ENCODE measurements at places on chromosomes 1 and 21. TPM values are rescaled to one million over a fixed set of nuclear protein-coding genes. Genes with fewer than 3 reads are reported as not detected.

Gene CFAP74
- 0.16 TPM for total RNA-seq

Gene CFHR3
- total RNA-seq = not detected

Gene SPTA1
- not detected for total RNA-seq

Gene AK2
- total RNA-seq = 206 TPM

Gene OR6K3
- total RNA-seq = not detected

Gene PAQR6
- 1.1 TPM for total RNA-seq

Gene DNALI1
- total RNA-seq = 4.1 TPM

Gene SPATA17
- total RNA-seq = 0.45 TPM

Gene C8A
- total RNA-seq = not detected

Gene TNFRSF1B
- total RNA-seq = 28.1 TPM

Gene CFAP45
- not detected for total RNA-seq

Gene BMP8B
- 4.9 TPM for total RNA-seq

Gene PGBD5
- total RNA-seq = 6.4 TPM

Gene ERVH48-1
- total RNA-seq = not detected

Gene MTOR
- 50.2 TPM for total RNA-seq

Gene MMP23B
- 5.8 TPM for total RNA-seq

Gene SYNC
- total RNA-seq = 6.6 TPM

Gene BRDT
- not detected for total RNA-seq

Gene TMIGD3
- 0.42 TPM for total RNA-seq

Gene DHDDS
- total RNA-seq = 88.5 TPM

Gene ABL2
- total RNA-seq = 12.8 TPM

Gene AP4B1
- total RNA-seq = 19.7 TPM

Gene DCDC2B
- total RNA-seq = not detected

Gene REG4
- 90.2 TPM for total RNA-seq

Gene IGSF21
- 0.40 TPM for total RNA-seq

Gene RCC2
- 121 TPM for total RNA-seq

Gene SH2D1B
- 0.69 TPM for total RNA-seq

Gene ACTA1
- not detected for total RNA-seq

Gene TM2D1
- 31.2 TPM for total RNA-seq

Gene TP73
- total RNA-seq = 0.29 TPM

Gene CFHR4
- not detected for total RNA-seq

Gene FOXO6
- 0.56 TPM for total RNA-seq

Gene EPHB2
- total RNA-seq = 150 TPM

Gene NFASC
- 13.9 TPM for total RNA-seq

Gene SMCP
- total RNA-seq = not detected

Gene NHLH2
- total RNA-seq = not detected

Gene CDK18
- 46.0 TPM for total RNA-seq

Gene GNG12
- total RNA-seq = 131 TPM

Gene LORICRIN
- total RNA-seq = not detected

Gene PBXIP1
- 51.4 TPM for total RNA-seq

Gene IL10RB
- total RNA-seq = 48.0 TPM
